ENCODE measurements at places on chromosomes 5 and 9.

GRCh38 chr9:134909511-134910481 is 7.9 kb downstream of the FCN1 start:
- no peak for DNase-seq

DNA sequence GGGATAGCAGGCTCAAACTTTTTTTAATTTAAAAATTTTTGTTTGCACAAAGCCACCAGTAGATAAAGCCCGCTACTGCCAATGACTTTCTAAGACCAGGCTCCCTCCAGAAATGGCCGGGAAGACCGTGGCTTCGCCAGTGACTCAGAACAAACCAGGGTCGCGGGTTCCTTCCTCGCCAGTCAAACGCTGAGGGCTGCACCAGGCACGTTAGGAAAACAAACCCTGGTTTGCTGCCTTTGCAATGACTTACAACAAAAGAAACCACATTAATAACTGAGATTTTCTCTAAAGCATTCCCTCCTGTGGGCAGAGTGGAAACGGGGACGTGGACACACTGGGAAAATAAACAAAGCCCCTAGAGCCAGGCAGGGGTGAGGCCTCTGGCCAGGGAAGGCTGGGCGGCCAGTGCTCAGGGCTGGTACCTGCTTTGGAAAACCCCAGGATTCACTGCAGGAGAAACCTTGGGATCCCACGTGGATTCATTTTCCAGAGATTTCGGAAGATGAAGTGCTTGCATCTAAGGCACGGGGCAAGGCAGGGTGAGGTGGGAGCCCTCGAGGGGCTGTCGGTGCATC is 3.8 kb downstream of the PRRX2 start:
- DNase-seq = no peak

- no peak for DNase-seq
These were observed 50.2 kb downstream of the C9orf50 start for GRCh38 chr9:129570450-129571297.

DNA sequence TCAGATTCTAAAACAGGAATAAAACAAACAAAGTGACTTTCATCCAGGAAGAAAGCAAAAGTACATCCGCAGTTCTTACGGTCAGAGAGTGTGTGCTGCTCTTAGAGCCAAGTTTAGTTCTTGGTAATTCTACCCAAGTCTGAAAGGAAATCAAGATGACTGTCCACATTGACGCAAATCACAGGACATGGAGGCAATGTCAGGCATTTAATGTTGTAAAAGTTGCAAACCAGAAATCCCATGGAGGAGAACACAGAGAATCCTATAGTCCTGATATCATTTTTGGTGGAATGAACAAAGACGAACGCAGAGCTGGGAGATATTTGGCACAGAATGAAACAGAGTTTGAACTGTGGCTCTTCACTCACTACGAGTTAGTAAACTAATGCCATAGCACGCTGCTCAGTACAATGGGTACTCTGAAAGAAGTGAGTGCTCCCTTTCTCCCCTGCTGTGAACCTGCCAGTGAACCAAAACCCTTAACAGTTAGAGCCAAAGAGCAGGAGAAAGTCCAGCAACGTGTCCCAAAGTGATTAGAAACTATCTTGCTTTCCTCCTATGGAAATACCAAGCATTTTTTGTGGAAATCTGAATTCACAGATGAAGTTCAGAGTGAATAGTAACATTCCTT is 74.3 kb downstream of the MUSK start:
- no peak for DNase-seq

DNA sequence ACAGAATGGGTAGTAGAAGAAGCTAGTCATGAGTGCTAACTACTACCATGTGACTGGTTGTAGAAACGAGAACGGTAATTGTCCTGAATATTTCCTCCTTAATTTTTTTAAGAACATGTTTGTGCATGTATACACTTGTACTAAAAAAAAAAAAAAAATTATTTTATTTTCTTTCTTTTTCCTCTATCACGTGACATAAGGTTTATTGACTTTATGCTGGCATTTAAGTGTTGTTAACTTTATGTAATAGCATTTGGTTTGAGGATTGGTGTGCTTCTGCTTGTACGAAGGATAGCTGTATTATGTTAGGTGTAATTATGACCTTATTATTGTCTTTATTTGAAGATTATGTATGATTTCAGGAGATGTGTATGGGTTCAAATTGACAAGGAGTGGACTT is 349.1 kb upstream of the PTPRD start:
- DNase-seq = no peak

GRCh38 chr9:90007516-90008440 is 403.0 kb downstream of the GADD45G start:
- no peak for DNase-seq

- no peak for DNase-seq
These were observed 335.6 kb upstream of the ITGA1 start for GRCh38 chr5:52452098-52452497.

- no peak for DNase-seq
These were observed 43.2 kb upstream of the IER5L start for GRCh38 chr9:129221233-129221632.

GRCh38 chr9:35716230-35716629 is 15.8 kb downstream of the TLN1 start:
- DNase-seq = no peak

- no peak for DNase-seq
These were observed 129.1 kb upstream of the ZNF462 start for GRCh38 chr9:106733828-106734380.

DNA sequence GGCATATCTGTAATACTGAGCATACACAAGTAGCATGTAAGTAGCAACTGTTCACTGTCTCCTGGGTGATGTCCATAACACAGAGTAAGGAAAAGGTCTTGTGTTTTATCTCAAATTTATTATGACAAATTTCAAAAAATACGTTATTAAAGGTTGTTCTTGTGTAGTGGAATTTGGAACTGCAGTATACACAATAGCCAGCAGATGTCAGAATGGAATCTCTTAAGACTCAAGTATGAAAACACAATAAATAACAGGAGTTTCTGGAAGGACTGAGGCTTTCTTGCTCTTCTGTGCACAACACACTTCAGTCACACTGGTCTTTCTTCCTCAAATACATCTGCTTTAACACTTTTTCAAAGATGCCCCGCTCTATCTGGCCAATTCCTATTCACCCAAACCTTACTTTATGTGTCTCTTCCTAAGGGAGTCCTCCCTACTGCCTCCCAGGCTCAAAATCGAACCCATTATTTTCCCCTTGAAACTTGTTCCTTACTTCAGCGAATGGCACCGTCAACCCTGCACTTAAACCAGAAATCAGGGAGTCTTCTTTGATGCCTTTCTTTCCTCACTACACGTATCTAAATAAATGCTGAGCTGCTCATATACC is 6.5 kb upstream of the FBXO10 start:
- DNase-seq = no peak

DNA sequence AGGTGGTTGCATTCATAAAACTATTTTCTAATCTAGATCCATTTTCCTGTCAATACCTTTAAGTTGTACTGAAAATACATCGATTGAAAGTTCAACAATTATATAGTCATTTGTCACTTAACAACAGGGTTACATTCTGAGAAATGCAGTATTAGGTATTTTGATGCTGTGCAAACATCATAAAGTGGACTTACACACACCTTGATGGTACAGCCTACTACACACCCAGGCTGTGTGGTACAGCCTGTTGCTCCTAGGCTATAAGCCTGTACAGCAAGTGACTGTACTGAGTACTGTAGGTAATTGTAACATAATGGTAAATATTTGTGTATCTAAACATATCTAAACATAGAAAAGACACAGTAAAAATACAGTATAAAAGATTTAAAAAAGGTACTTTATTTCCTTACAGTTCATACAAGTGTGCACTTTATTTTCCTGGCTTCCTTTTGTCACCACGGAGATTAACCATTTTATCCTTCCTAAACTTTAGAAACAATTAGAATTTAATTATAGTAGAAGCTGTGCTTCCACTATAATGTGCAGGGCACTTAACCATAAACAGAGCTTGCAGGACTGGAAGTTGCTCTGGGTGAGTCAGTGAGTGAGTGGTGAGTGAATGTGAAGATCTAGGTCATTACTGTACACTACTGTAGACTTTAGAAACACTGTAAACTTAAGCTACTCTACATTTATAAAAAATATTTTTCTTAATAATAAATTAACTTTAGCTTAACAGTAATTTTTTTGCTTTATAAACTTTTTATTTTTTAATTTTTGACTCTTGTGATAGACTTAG is 42.9 kb upstream of the MEF2C start:
- DNase-seq = no peak

- DNase-seq = no peak
These were observed 580.5 kb downstream of the TLE1 start for GRCh38 chr9:81108821-81109220.

DNA sequence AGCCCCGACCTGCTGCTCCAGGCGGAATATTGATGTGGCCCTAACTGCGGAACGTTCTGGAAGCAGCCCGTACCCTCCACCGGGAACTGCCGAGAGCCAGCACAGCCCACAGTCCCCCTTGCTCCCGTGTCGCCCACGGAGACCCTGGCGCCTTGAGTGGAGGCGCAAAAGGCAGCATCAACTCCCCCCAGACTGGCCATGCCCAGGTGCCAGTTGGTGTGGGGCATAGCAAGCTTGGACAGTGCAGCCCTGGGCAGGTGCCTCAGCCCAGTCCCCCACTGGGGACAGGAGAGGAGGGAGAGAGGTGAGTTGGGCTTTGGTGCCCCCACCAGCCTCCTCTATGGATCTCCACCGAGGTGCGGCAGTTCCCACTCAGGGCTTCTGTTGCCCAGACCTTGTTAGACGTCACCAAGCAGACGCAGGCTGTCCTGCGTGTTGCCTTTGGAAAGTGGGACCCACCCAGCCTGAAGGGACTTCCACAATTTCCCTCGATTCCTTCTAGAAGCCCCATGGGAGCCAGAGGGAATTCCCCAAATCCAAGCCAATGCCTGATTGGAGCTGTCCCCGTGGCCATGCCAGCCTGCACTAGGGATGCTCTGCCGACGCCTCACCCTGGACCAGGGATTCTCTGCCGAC is 19.8 kb upstream of the NRARP start:
- no peak for DNase-seq

GRCh38 chr9:80586786-80587330 is 1015.1 kb downstream of the TLE4 start:
- no peak for DNase-seq

- no peak for DNase-seq
These were observed 609.8 kb upstream of the GRAMD2B start for GRCh38 chr5:125813221-125813974.

DNA sequence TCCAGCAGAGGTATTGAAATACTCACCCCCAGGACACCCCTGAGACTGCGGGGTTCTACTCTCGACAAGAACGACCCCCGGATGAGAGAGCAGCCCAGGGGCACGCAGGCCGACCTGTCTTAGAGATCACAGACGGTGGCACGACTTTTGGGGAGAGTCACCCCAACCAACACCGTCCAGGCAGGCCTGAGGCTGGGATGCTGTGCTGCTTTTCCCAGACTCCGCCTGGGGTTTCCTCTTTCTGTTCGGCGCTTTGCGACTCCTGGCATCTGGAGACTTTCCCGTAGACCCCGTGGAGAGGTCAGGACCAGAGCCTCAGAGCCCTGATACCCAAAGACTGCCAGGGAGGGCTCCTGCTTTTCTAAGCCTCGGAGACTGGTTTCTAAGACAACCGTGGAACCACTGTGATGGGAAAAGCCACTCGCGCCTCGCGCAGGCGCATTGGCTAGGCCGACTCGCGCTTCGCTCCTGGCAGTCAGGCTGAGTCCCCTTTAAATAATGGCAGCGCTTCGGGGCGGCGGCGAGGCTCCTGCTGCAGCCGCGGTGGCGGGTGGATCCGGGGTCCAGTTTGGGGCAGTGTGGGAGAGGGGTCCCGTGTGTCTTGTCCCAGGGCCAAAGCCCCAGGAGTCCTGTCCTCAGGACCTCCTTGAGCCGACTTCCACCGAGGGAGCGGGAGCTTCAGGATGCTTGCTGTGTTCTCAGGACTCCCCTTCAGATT is 484.0 kb downstream of the SPATA31A7 start:
- no peak for DNase-seq

DNA sequence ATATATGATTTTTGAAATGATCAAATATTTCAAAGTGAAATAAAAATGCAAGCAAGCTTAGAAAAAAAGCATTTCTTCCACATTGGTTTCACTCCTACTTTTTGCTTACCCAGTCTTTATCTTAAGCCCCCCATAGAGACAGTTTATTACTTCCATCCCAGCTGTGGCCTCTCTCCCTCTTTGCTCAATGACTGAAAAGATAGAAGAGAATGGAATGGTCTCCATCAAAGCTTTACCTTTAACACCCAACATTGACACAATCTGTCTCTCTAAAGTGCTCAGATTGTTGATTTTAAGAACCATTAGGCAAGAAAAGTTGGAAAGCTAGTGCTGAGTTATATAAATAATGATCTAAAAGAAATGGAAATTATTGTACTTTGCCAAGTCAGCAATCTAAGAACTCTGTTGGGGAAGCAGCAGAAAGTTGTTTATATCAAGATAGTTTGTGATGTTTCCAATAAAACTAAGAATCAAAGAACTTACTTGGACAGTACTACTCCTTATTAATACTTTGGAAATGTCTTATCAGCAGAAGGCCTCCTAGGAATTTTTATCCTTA is 277.5 kb upstream of the NREP start:
- no peak for DNase-seq

DNA sequence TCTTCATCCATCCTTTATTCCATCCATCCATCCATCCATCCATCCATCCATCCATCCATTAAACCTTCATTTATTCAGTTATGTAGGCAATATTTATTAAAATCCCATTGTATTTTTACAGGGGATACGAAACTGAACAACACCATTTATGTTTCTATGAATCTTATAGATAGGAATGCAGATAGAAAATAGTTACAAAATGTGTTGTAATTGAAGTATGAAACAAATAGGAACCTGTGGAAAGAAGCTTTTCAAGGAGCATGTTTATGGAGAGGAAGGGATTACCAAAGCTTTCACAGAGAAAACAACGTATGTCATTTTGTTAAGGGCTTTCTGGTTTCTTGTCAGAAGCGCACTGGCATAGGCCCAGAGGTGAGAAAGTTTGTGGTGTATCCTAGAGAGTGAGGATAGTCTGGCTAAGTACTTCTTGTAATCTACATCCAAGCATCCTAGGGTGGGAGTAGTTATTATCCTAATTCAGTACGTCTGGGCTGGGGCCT is 184.0 kb downstream of the CNTLN start:
- DNase-seq = no peak

DNA sequence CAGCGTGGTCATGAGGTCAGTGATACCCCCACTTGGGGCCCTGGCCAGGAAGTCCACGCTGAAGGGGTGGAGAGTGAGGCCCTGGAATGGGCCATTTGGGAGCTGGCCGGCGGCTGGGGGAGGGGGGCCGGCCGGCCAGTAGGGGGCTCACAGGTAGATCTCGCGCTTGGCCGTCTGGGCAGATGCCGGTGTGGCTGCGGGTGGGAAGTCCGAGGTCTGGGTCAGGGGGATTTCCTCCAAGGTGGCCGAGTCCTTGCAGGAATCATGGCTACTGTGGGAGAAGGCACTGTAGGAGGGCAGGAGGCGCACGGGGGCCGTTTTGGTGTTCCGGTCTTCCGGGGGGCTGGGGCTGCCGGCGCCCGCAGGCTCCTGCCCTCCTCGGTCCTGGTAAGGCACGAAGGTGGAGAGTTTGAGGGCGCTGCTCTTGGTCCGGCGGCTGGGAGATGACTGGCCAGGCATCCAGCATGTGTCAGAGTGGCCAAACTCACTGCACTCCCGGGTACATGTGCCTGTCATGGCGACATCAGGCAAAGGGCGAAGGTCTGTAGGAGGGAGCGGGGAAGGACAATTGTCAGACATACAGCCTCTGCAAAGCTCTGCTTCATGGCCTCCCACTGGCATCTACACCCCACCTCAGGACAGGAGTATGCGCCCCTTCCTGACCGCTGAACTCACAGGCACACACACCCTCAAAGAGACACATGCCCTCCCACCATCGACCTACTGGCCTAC is 24.1 kb downstream of the PCDH1 start:
- DNase-seq = no peak

GRCh38 chr5:15664961-15665360 is 165.0 kb downstream of the FBXL7 start:
- DNase-seq = no peak

- DNase-seq = no peak
These were observed 8.4 kb downstream of the RALGDS start for GRCh38 chr9:133112663-133113026.

All from NCI-H1048 (cell line).